ENCODE measurements at places on chromosomes 7 and 10. TPM values are rescaled to one million over a fixed set of nuclear protein-coding genes. Genes with fewer than 3 reads are reported as not detected.

GRCh38 chr7:76037310-76037709, 10.5 kb downstream of the STYXL1 start:
- no peak for DNase-seq

MINPP1 gene
- 8.3 TPM for total RNA-seq

CALML5 gene
- not detected for total RNA-seq

DNA sequence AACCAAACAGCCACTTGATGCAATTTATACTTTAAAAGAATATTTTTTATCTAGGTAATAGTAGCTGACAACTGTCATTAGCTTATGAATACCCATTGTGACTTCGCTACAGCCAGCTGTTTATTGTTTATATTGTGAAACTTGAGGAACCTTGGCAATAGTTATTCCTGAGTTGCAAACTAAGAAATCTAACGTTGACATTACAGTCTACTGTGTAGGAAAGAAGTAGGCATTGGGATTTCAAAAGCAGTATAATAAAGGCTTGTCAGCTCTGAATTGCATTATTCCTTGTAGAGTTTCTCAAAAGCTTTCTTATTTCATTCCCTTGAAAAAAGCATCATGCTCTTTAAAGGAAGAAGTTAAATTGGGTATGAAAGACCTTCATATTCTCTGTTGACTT, 42.7 kb upstream of the OIT3 start:
- no peak for DNase-seq

GRCh38 chr7:55962014-55962413, 2.4 kb upstream of the NIPSNAP2 start:
- no peak for DNase-seq

DNA sequence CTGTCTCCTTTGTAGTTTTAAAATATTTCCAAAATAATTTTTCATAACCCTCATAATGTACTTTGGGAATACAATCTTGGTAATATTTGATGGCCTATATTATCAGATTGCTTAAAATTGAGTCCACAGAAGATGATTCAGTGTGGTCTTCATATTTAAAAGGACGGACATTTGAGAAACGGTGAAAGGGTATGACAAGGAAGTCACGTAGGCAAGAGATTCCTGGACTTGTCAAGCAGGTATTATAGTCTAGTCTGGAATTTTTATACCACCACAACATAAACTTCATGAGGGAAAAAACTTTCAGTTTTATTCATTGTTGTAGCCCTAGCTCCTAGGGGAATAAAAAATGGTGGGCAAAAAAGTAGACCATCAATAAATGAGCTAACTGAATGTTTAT, 82.3 kb downstream of the KMT2E start:
- no peak for DNase-seq

Data from natural killer cell treated with Interleukin-12 subunit alpha and Interleukin-12 subunit beta and Interleukin-15 and Interleukin-18, amount 100 ng/mL, for 72 hours (primary cell).